ENCODE measurements at places on chromosomes 5 and 9. TPM values are rescaled to one million over a fixed set of nuclear protein-coding genes. Genes with fewer than 3 reads are reported as not detected.
A peak's percentile ranks its signal among the peaks of the same experiment; 100 is the strongest.

DNA sequence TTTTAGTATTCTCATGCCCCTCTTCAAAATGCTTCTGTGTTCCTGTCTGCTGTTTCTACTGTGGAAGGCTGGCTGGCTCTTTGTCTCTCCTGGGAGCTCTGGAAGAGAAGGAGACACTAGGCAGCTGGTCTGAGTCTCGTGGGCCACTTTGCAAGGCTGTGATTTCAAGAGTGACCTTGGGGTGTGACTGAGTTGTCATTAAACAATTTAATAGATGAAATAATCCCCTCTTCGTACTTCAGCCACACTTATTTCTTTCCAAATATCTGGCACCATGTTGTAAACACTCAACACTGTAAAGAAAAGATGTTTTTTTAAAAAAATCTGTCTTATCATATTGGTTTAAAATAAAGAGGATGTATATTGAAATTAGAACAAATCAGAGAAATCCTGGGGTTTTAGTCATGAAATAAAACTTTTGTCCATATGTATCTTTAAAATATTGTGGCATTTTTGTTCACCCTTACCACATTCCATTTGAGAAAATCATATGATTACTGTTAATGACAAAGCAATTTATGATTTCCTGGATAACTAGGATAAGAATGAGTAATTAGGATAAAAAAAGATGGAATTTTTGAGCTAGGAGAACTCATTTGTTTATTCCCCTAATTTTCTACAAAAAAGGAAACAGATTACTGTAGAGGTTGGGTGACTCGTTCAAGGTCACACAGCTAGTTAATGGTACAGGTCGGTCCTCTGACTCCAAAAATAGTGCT, 200.8 kb downstream of the MAT2B start:
- DNase-seq = no peak
- no peaks in the 10 kb centered on the region for H3K27me3 ChIP-seq
- H3K4me1 ChIP-seq = no peaks in the 10 kb centered on the region
- no peaks in the 10 kb centered on the region for H3K36me3 ChIP-seq
- no peak overlapping the region for H3K4me3 ChIP-seq
- no peak overlapping the region for H3K27ac ChIP-seq

- DNase-seq = no peak
- no peak overlapping the region for H3K27ac ChIP-seq
- H3K4me1 ChIP-seq = peaks cover 36% of the 10 kb centered on the region
Measured at GRCh38 chr9:136243631-136244030, 2.0 kb downstream of the QSOX2 start.

DNA sequence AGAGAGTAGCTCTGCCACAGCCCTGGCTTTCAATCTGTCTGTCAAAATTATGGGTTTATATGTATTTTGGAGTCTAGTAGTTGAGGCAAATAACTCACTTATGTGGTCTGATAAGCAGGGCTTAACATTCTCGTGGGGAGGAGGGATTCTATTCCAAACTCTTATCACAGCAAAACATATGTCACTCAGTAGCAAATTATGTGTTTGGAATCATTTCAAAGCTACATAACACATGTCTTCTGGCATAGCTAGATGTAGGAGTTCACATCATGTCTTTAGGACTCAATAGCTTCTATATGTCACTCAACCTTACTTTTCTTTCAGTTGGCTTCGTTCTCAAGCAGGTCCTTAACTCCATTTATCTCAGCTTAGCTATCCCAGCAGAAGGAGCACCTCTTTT, 144.5 kb upstream of the SEMA6A start:
- DNase-seq = no peak
- no peaks in the 10 kb centered on the region for H3K36me3 ChIP-seq
- H3K4me1 ChIP-seq = no peaks in the 10 kb centered on the region
- no peak overlapping the region for H3K27ac ChIP-seq
- no peaks in the 10 kb centered on the region for H3K27me3 ChIP-seq

GRCh38 chr9:136686794-136687711, at the start of gene AGPAT2:
Gene AGPAT2, minus strand, starts transcription at chr9:136687457. Its CDS starts 100 bp downstream, at chr9:136687357.
- peak within 1 kb of the TSS; percentile 92 for H3K27ac ChIP-seq
- H3K4me3 ChIP-seq = peak within 1 kb of the TSS; percentile 88
- DNase-seq = peak; percentile 96
- H3K36me3 ChIP-seq = peaks cover 3% of the 10 kb centered on the region

DNA sequence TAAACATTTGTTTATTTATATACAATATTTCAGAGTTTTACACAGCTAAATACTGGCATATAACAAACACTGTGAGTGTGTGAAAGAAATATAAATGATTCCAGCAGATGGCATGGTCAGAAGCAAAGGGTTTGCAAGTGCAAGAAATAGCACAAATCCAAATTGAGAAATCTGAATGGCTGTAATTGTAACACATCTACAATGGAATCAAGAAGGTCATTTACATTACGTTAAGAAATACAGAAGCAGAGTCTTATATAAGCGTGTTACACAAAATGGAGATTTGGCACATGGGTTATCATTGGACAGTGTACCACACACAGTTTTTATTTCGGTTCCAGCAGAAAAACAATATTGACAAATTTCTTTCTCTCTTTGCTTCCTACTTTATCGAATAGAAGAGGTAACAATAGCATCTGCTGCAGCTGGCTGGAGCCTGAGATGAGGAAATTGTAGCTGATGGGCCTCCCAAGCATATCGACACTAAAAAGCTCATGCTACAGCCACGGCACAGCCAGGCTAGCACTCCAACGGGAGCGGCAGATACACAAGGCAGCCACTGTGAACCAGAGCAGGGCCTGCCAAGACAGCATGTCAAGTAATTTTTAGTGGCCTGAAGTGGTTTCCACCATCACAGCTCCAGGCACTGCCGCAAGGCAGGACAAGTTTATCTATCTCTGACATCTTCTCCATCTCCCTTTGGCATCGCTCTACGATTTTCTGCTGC, 564.6 kb upstream of the DMAC1 start:
- no peak overlapping the region for H3K27ac ChIP-seq
- no peaks in the 10 kb centered on the region for H3K36me3 ChIP-seq
- no peak overlapping the region for H3K4me3 ChIP-seq
- no peaks in the 10 kb centered on the region for H3K27me3 ChIP-seq
- DNase-seq = no peak

- H3K4me3 ChIP-seq = no peak overlapping the region
- H3K36me3 ChIP-seq = no peaks in the 10 kb centered on the region
- no peaks in the 10 kb centered on the region for H3K27me3 ChIP-seq
- peaks cover 11% of the 10 kb centered on the region for H3K4me1 ChIP-seq
- no peak for DNase-seq
Measured at GRCh38 chr5:132265336-132266030, 8.0 kb downstream of the PDLIM4 start.

Gene CER1
- total RNA-seq = not detected

Gene NDUFAF2
- 20.5 TPM for total RNA-seq

GRCh38 chr5:102911973-102912372, 156.9 kb downstream of the PAM start:
- H3K27me3 ChIP-seq = no peaks in the 10 kb centered on the region
- no peak overlapping the region for H3K27ac ChIP-seq
- H3K36me3 ChIP-seq = no peaks in the 10 kb centered on the region

GRCh38 chr5:56327809-56328208, 94.7 kb upstream of the ANKRD55 start:
- no peak for DNase-seq
- no peaks in the 10 kb centered on the region for H3K27me3 ChIP-seq
- H3K4me3 ChIP-seq = no peak overlapping the region
- no peak overlapping the region for H3K27ac ChIP-seq

Gene CBY3
- 2.1 TPM for total RNA-seq

Gene LCN2
- 41.5 TPM for total RNA-seq

DNA sequence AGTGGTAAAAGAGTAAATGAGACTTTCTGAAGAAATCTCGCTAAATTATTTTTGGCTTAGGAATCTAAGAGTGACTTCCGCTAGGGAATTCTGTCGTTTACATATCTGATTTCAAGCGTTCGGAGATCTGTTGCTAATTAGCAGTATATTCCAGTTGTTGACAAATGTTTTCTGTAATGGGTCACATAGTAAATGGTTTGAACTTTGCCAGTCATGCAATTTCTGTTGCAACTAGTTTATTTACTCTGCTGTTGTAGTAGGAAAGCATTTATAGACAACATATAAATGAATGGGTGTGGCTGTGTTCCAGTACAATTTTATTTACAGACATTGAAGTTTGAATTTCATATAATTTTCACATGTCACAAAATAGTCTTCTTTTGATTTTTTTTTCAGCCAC, 57.4 kb upstream of the JAK2 start:
- no peak overlapping the region for H3K4me3 ChIP-seq
- H3K36me3 ChIP-seq = no peaks in the 10 kb centered on the region
- no peak for DNase-seq
- peaks cover under 1% of the 10 kb centered on the region for H3K4me1 ChIP-seq

DNA sequence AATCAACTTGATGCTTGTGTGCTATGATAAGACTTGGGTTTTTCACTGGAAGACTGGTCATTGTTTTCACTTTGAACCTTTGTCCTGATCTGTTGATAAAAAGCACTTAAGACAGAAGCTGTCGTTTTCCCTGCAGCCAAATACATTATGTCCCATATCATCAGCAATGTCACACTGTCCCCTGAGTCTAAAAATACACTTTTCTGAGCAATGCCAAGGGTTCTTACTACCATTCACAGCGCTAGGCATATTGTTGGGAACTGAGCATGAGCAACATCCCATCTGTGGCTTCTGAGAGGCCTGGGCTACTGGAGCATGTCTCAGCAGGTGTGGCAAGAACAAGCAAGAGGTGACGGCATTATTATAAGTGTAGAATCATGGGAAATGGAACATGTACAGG, 81.8 kb downstream of the SEMA6A start:
- no peaks in the 10 kb centered on the region for H3K27me3 ChIP-seq
- H3K4me3 ChIP-seq = no peak overlapping the region
- H3K27ac ChIP-seq = no peak overlapping the region
- H3K4me1 ChIP-seq = peaks cover 9% of the 10 kb centered on the region
- no peak for DNase-seq

DNA sequence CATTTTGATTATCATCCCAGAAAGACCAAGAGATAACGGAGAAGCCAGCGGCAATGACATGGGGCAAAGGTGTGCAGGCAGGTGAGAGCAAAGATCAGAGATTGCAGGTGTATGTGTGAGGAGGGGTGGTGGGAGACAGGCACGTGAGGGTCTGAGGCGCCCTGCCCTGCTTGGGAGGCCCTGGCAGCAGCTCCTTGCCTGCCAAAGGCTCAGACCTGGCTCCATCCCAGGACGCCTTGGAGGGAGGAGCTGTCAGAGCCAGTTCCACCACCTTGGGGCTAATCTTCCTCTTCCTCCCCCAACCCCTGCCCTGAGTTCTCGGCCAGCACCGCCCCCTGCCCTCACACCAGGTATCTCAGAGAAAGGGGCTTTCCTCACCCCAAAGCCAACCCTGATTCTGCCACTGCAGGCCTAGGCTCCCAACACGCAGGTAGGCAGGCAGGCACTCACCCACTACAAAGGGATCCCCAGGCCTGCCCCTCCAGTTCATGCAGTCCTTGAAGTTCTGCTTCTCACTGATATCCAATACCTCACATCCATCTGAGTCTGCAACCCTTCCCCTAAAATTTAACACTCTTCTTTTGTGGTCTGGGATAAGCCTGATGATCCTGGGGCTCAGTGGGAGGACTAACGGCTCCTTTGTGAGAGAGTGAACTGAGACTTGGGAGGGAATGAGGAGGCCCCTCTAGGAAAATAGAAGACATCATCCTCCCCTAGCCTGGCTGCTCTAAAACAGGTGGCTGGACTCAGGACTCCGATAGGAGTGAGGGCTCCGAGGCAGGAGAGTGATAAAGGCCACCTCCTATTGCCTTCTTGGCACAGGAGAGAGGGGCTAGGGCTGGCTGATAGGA, 1.8 kb downstream of the AQP3 start:
- H3K36me3 ChIP-seq = peaks cover 9% of the 10 kb centered on the region
- peaks cover 38% of the 10 kb centered on the region for H3K4me1 ChIP-seq
- H3K4me3 ChIP-seq = peak overlapping the region; percentile 4

Data from upper lobe of left lung (tissue), 6 donors.